Kidney capillary endothelial cell (primary cell): ENCODE measurements at places on chromosomes 7 and 10.
A peak's percentile ranks its signal among the peaks of the same experiment; 100 is the strongest.

DNA sequence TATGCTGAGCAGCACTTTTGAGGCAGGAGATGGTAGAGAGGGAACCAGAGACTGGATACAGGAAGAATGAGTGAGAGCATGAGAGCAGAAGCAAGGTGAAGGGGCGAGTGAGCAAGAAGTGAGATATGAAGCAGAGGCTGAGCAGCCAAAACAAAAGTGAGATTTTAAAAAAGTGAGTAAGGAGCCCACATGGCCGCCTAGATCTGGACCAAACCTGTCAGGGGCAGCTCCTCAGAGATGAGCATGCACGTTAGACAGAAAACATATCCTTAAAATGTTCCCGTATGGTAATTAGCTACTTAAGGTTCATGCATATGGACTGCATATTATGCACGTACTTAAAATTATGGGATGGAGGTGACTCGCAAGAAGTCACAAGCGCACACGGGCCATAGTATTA, 22.5 kb downstream of the TMEM176A start:
- DNase-seq = no peak

GRCh38 chr10:117477961-117478670, 64.4 kb upstream of the EMX2 start:
- peak; percentile 19 for DNase-seq

- DNase-seq = no peak
These were observed 89.1 kb downstream of the PTPRN2 start for GRCh38 chr7:158498443-158499081.

GRCh38 chr10:5466451-5467206, 32.7 kb downstream of the CALML5 start:
- DNase-seq = no peak

DNA sequence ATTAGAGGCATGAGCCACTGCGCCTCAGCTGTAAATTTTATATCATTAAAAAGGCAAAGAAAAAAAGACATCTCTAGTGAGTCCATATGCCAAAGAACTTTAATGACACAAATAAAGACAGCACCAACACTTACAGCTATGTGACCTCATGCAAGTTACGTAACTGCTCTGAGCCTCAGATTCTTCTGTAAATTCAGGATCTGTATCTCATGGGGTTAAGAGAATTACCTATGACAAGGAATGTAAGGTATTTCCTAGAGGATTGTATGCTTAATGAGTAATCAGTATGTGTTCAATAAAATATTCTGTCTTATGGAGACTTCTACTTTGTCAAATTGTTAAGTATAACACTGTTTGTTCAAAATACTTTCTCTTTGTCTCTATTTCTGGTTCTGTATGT, 274.0 kb upstream of the GLI3 start:
- DNase-seq = no peak

- no peak for DNase-seq
These were observed 28.1 kb downstream of the BRI3 start for GRCh38 chr7:98309566-98309965.
